Ovary (tissue), 10 donors: ENCODE measurements at places on chromosomes 7 and 10. TPM values are rescaled to one million over a fixed set of nuclear protein-coding genes. Genes with fewer than 3 reads are reported as not detected.

DNA sequence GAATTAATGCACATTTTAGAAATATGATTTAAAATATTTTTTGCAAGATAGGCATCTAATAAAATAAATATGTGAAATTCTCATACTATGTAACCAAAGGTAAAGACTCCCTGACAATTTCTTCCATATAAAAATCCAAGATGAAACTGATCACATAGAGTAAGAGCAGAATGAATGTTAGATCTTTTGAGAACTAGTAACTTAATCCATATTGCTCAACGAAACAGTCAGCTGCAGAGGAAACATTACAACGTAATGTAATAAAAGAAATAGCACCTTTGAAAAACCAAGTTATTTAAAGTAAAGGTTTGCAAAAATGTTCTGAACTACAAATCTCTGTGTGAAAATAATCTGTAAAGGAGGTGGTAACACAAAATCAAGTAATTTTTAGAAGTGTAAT lies 28.8 kb downstream of the HACD1 start:
- DNase-seq: no peak

DNA sequence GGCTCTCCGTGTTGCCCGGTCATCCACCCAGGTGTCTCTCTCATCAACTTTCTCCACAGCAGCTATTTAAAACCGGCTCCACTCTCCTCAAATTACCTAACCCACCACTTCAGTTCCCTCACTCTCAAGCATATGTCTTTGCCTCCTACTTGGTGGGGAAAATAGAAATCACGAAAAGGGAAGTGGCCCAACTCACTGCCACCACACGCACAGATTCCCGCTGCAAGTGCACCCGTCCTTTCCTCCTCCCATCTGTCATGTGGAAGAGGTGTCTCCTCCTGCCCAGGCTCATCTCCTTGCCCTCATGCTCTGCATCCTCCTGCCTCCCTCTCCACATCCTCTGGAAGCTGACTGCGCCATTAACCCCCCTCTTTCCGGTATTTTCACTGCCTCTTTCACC lies 80.8 kb upstream of the MKX start:
- no peak for DNase-seq

DNA sequence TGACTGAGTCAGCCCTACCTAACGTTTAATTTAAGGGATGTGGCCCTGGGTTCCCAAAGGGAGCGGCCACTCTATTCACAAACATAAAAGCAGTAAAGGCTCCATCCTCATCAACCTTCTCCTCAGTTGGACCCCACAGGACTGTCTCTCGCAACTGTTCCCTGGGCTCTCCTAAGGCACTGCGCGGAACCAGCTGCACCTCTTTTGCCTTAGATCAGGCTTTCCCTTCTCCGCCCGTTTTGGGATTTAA lies 689 bp upstream of the GTPBP4 start:
- no peak for DNase-seq

DNA sequence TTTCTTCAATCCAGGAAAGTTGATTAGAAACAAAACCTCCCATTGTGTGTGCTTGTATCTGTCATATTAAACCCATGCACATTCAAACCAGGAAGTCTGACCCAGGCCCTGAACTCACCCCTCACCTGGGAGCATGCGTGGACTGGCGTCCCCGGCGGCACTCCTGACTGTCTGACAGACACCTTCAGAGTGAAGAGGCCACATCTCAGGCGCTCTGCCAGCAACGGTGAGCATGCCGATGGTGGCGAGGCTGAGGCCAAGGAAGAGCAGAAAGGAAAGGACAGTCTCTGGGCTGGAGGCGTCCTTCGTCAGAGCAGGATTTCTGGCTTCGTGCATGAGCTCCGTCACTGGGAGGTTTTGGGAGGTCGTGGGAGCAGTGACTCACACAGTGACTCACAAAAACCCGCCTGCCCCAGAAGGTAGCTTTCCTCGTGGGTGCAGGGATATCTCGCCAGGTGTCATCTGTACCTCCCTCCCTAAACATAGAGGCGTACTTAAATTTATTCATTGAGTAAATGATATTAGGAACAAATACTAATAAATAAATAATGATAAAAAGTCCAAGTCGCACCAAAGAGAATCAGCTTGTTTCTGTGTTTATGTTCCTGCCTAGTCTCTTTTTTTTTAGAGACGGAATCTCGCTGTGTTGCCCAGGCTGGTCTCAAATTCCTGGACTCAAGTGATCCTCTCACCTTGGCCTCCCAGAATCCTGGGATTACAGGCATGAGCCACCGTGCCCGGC lies 13.5 kb downstream of the IQCE start:
- DNase-seq: no peak

DNA sequence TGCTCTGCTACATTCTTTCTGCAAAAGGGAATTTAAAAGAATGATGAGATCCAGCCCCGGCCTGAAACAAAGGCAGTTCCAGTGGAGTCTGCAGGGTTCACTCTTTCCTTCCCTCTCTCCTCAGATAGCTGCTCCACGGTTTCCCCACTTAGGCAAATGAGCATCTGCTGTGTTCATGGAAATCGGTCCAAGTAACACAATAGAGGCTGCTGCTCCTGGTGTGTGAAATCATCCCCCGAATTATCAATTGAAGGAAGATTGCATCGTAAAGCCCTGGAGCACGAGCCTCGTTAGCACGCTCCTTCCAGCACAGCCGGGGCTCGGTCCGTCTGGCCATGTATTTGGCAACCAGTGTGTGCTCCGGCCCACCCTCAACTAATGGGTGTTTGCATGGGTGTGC lies 108.3 kb upstream of the DPP6 start:
- DNase-seq: no peak

DNA sequence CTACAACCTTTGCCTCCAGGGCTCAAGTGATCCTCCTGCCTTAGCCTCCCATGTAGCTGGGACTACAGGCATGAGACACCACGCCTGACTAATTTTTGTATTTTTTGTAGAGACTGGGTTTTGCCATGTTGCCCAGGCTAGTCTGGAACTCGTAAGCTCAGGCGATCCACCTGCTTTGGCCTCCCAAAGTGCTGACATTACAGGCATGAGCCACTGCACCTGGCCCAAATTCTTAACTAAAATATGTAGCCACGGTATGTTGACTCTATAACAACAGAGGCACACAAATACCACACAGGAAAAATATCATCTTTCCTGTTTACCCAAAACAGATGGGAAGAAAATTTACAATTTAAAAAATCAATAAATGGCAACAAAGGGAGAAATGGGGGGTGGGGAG lies 115.8 kb downstream of the ATE1 start:
- no peak for DNase-seq

- DNase-seq: no peak
Measured at GRCh38 chr10:22250897-22251660, 33.3 kb upstream of the EBLN1 start.

- no peak for DNase-seq
Measured at GRCh38 chr7:100779359-100779758, 46.0 kb downstream of the ZAN start.

GRCh38 chr7:48089046-48090003 lies at the start of gene UPP1:
UPP1 (plus strand) TSS chr7:48089265; CDS start chr7:48094784, 5,519 bp downstream.
- DNase-seq: peak; percentile 53

GRCh38 chr10:50416181-50416824 lies 165.0 kb upstream of the ASAH2 start:
- DNase-seq: no peak

DNA sequence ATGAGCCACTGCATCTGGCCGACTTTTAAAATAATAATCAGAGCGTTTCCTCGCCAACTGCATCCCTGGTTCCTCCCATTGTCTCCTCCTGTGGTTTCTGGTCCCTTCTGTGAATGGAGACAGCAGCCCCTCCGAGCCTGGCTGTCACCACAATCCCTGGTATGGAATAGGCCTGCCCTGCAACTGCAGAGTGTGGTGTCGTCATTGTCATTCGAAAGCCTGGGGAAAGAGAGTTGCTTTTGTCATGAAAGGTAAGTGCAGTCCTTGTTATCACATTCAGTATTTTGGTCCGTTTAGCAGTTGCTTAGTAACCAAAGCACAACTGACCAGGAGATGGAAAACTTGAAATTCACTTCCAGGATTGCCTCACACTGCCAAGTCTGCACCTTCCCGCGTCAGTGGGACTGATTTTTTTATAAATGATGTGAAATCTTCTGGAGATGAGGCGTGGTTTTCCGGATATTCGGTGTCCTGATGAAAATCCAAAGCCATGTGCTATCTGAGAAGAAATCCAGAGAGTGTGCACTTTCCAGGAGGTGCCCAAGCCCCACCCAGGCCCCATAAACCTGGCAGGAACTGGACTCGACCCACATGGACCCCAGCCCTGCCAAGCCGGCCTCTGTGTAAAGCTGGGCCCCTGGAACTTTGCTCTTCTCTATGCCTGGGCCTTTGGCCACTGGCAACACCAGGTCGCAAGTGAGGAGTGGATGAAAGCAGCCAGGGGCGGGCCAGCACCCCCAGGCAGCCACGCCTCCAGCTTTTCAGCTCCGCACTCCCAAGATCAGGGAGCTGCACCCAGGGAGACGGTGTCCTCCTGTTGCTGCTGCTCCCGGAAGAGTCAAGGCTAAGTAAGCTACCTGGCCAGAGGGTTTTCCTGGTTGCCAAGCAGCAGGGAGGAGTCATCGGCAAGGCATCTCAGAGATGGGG lies 133.7 kb upstream of the SH2B2 start:
- no peak for DNase-seq

- no peak for DNase-seq
Measured at GRCh38 chr10:102066399-102067088, 1.4 kb downstream of the HPS6 start.

DNA sequence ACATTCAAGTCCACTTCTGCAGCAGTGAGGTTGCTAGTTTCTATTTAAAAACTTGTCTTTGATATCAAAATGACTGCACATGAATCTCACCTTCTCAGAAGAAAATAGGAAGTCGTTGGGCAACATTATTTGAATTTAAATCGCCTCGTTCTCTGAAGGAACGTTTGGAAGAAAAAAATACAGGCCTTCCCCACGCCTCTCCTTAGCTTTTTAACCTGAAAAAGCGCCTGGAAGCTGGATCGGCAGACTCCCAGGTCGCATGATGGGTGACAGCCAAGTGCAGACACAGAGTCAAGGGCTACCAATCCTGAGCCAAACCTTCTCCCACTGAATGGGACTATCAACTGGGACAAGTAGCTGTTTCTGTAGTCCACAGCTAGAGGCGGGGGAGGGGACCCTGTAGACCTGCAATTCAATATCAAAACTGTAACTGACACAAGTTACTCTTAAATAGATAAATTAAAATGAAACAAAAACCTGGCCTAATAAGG lies 2.2 kb downstream of the FAM53B start:
- DNase-seq: no peak

DNA sequence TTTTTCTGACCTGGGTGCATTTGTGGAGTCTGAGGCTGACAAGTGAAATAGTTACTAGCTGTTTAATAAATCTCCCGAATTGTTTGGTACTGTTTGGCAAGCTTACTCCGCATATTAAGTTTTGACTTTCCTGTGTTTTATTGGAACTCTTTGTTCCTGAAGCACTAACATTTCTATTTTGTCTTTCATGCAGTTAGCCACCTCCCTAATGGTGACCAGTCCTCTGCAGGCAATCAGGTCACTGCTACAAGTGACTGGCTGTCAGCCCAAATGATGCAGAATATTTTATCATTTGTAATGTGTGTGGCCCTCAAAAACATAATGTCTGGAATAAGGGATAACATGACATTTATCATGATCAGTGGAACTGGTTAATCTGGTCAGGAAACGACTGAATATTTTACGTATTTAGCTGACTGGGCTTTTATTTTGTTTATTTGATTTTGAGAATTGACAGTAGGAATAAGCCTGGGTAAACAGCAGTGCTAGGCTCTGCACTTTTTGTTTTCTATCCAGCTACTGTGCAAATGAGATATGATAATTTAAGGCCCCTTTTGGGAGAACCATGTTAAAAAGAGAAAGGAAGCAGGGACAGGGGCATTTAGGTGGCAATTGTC lies 82.9 kb downstream of the ST7 start:
- no peak for DNase-seq

DNA sequence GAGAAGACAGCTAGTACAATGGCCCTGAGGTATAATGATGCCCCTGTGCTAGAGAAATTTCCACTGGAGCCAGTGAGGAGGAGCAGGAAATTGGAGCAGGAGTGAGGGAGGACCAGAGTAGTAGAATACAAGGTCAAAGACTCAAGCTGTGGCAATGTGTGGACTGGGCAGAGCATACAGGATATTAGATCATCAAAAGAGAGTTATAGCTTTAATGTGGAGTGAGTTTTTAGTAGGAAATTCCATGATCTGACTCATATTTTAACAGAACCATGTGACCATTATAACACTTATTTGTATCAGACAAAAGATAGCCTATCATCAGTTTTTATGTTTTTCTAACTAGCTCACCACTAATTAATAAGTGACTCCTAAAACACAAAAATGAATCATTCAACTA lies 154.1 kb downstream of the DGKB start:
- no peak for DNase-seq

DNA sequence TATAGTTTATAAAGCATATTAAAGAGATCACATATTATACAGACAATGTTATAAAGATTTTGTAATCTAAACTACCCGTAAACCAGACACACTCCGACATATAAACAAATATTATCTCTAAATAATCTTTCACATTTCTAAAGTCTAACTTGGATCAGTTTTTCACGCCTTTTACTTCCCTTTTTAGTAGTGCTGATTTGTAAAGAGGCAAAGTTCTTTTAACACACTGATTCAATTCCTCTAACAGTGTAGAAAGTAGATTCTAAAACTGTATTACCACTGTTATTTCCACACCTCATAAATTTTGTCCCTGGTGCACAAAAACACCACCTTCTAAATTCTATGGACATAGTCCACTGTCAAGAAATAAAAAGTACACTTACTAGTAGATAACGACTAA lies 230.9 kb downstream of the DOCK4 start:
- no peak for DNase-seq

- DNase-seq: peak; percentile 88
Measured at GRCh38 chr7:138738551-138739335, 37.6 kb upstream of the SVOPL start.

DNA sequence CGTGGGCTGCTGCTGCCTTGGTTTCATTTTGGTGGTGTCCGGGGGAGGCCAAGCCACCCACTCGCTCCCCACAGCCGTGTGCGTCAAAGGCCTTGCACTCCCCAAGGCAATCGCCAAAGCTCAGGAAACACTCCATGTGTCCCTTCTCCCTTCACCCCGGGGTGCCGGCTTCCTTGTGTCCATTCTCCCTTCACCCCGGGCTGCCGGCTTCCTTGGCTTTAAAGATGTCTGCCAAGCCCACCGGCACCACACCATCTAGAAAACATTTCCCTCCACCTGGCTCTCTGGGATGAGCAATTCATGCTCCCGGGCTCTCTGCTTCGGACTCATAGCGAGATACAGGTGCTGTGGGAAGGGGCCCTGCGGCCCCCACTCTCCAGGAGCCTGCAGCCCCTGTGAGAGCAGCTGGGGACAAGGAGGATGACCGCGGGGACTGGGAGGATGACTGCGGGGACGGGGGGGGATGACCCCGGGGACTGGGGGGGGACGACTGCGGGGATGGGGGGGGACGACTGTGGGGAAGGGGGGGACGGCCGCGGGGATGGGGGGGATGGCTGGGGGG lies 322.1 kb downstream of the DNAJB6 start:
- DNase-seq: no peak

The CALHM1 gene
- total RNA-seq: not detected

The ANXA8 gene
- 0.63 TPM for total RNA-seq

The UTF1 gene
- 1.1 TPM for total RNA-seq

The PRPS1L1 gene
- not detected for total RNA-seq

The GPER1 gene
- 1.3 TPM for total RNA-seq

The ZNF394 gene
- total RNA-seq: 41.2 TPM
